Hepatic stellate cell (primary cell): ENCODE measurements at places on chromosomes 3 and 15.
A peak's percentile ranks its signal among the peaks of the same experiment; 100 is the strongest.

GRCh38 chr15:97806766-97807165 is 153.7 kb upstream of the ARRDC4 start:
- DNase-seq: no peak

GRCh38 chr3:174614036-174614435 is 245.1 kb upstream of the NAALADL2 start:
- DNase-seq: no peak

GRCh38 chr3:58679974-58680666 is 13.5 kb upstream of the FAM3D start:
- DNase-seq: no peak

GRCh38 chr3:60743631-60744164 is 507.6 kb downstream of the FHIT start:
- DNase-seq: no peak

GRCh38 chr3:127421943-127422662 is 134.3 kb upstream of the PRR20G start:
- DNase-seq: no peak

DNA sequence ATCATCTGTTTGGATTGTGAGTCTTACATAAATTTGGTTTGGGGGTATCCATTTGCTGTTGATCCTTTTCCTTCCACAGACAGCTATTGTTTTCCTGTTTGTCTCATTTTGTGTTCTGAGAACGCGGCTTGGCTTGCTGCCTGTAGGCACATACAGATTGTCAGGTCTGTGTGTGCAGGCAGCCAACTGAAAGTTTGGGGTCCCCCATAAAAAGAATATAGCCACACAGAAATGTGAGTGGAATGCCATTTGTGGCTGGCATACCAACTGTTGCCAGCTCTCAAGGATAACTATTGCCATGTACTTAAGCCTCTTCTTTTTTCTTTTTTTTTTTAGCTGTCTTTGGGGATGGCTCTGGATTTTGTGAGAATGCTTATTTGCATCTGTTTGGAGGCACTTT is 1308.0 kb downstream of the ROBO1 start:
- no peak for DNase-seq

GRCh38 chr3:112304611-112305010 is 10.6 kb upstream of the SLC9C1 start:
- no peak for DNase-seq

DNA sequence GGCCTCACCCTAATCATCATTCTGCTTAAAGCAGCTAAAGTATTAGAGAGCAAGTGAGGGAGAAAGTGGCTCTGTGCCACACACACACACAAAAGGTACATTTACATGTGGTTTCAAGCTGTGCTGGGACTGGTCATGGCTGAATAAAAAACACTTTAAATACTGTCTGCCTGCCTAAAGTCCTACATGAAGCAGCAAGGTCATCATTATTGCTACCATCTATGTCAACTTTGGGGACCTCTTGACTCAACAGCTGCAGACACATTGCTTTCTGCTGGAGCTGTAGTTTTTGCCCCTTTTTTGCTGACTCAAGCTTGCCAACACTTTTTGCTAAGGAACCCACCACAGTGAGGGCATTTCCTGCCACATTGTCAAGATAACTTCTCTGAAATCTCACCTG is 1237.9 kb downstream of the ROBO2 start:
- DNase-seq: no peak

- peak; percentile 13 for DNase-seq
Measured at GRCh38 chr3:170848292-170848917, 21.6 kb downstream of the RPL22L1 start.

GRCh38 chr3:128537091-128537703 is 44.2 kb upstream of the GATA2 start:
- no peak for DNase-seq

GRCh38 chr3:84885199-84885882 is 73.4 kb upstream of the CADM2 start:
- DNase-seq: no peak

- no peak for DNase-seq
Measured at GRCh38 chr3:20516311-20516710, 330.3 kb upstream of the SGO1 start.

GRCh38 chr3:190131329-190131728 is 10.6 kb upstream of the P3H2 start:
- DNase-seq: no peak

DNA sequence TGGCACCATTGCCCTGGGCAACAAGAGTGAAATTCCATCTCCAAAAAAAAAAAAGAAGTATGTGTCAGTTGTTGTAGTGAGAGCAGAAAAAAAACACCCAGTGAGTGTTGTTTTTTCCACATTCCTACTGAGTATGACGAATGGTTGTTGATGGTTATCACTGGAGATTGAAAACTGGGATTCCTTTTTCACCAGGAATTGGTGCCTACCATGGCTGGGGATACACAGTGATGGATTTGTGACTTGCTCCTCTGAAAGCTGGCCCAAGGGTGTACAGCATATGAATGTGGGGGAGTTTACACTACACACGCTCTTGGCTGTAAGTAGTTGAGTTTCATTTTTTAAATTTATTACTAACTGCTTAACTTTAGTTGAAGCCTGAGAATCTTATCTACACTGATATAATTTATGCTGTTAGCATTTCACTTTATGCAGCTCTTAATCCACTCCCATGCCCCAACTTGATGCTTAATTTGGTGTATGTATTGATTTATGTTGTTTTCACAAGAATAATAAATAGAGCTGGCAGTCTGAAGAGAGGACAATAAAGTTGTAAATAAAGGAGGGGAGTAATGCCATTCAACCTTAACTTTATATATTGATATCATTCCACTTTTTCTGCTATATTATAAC is 56.0 kb upstream of the MME start:
- peak; percentile 3 for DNase-seq

DNA sequence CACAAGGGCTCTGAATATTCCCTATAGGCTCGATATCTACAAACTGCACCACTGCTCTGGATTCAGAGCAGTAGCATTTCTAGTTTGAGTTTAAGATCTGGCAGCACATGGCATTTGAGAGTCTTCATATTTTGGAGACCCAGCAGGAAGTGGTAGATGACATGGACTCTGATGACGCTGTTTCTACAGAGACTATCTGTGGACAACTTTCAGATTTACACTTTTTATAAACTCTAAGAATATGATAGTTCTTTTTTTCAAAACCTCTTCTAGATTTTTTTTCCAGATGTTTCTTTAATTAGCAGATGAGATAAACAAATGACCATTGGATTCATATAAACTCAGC is 35.8 kb downstream of the ARMC8 start:
- DNase-seq: no peak

DNA sequence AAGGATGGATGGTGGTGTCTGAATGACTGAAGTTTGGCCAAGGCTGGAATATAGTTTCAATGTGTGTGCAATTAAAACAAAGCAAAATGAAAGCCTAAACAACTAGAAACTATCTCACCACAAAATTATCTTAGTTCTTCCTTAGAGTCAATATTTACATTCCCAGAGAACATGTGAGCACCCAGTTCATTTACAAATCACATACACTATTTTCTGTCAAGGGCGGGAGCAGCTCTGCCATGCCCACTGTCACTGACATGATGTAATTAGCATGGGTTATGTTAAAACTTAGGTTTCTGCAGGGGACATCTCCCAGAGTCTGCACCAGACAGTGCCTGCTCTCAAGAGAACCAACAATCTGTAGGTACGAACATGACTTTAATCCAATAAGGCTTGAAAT is 65.0 kb downstream of the PDZRN3 start:
- no peak for DNase-seq
